ENCODE measurements at places on chromosomes 12 and 14.
A peak's percentile ranks its signal among the peaks of the same experiment; 100 is the strongest.

DNA sequence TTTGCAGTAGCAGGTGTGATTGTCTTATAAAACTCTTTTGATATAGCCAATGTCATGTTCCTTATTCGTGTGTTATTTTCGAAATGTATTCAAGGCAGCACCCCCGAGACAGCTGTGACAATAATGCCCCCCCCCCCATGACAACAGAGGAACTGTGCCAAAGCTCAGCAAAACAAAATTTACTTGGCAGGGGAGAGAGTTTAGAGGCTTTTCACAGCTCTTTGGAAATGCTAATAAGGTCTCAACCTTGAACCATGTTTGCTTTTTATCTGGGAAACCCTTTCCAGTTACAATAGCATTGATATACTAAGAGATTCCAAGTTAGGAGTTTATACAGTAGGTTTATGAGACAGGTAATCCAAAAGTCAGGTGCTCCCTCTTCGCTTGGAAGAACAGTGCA, 56.4 kb upstream of the USP44 start:
- no peak for DNase-seq

DNA sequence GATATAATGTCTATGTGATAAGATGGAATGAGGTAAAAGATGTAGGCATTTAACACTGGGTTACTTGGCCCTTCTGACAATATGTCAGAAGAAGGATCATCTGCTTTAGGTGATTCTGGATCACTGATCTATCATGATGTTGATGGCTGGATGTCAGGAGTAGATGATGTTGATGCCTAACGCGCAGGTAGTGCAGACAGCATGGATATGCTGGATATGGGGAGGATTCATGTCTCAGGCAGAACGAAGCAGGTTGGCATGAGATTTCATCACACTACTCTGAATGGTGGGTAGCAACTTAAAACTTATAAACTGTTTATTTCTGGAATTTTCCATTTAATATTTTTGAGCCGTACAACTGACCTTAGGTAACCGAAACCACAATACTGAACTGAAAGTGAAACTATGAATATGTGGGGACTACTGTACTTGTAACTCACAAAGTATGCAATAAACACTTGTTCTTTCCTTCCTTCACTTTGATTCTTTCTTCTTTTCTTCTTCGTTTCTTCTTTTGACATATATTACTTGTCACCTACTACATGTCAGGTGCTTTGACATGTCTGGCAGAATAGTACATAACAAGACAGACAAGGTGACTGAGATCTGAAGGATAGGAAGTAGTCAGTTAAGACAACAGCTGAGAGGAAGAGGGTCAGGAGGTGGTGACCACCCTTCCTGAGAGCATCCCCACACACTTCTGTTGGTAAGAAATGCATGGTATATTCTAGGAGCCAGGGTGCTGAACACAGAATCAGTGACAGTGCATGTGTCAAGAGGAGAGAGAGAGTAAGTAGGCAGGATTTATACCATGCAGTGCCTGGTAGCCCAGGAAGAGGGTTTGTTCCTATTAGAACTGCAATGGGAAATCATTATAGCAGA, 238.8 kb downstream of the PPFIA2 start:
- DNase-seq, result no peak

- DNase-seq, result no peak
These were observed 10.0 kb downstream of the SLC39A9 start for GRCh38 chr14:69408331-69408960.

DNA sequence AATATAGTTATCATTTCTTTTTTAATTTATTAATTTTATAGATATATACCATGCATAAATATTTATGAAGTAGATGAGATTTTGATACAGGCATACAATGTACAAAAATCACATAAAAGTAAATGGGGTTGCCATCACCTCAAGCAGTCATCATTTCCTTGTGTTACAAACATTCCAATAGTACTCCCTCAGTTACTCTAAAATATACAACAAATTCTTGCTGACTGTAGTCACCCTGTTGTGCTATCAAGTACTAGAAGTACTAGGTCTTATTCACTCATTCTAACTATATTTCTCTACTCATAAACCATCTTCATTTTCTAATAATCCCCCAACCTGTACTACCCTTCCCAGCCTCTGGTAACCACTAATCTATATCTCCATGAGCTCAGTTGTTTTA, 432.6 kb upstream of the SYT1 start:
- DNase-seq, result no peak

GRCh38 chr12:106655577-106655976, 72.8 kb downstream of the RFX4 start:
- no peak for DNase-seq

- peak; percentile 13 for DNase-seq
These were observed 318.1 kb downstream of the AEBP2 start for GRCh38 chr12:19757317-19757877.

GRCh38 chr12:78403136-78403535, 461.4 kb upstream of the SYT1 start:
- no peak for DNase-seq

DNA sequence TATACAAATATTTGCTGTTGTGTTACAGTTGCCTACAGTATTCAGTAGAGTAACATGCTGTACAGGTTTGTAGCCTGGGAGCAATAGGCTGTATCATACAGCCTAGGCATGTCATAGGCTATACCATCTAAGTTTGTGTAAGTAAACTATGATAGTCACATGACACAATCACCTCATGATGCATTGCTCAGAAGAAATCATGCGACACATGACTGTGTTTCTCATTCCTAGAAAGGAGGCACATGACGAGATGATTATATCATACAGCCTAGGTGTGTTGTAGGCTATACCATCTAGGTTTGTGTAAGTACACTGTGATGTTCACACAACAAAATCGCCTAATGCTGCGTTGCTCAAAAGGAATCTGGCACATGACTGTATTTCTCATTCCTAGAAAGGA, 31.9 kb downstream of the NOPCHAP1 start:
- DNase-seq, result no peak

- DNase-seq, result no peak
These were observed 13.0 kb downstream of the SLC48A1 start for GRCh38 chr12:47785887-47786661.

DNA sequence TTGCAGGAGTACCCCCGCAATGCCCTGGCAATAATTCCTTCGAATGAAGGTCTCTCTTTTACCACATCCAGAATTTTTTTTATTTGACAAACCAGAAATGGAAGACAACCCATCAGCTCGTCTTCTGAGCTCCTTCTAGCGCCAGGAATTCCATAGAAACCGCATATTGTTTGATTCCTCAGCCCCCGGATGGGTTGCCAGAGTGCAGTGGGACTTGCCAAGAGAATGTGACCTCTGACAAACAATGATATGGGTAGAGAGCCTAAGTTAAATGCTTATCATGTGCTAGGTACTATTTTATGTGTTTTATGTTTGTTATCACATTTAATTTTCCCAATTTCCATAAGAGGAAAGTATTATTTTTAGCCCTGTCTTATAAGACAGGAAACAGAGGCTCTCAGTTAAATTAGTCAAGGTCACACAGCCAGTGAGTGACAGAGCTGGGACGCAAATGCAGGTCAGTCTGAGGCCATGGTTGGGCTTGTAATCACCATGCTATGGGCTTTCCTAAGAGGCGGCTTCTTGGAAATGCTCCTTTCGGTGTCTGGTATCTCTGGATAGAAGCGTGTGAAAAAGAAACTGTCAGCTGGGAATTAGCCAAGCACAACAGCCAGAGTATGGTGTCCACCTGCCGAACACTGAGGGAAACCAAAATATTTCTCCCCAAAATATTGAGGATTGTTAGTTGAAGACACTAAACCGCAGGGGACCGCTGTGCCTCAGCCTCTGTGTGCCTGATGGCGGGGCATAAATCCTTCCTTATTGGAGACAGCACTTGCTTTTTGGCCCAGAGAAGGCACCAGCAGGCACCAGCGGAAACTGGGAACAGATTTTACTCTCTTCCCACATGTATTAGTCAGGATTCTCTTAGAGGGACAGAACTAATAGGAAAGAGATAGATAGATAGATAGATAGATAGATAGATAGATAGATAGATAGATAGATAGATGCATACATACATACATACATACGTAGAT, 29.4 kb upstream of the ETFBKMT start:
- peak; percentile 39 for DNase-seq
